ENCODE measurements at places on chromosomes 1 and 21.

GRCh38 chr1:108130794-108131193 is 69.3 kb downstream of the SLC25A24 start:
- no peak for DNase-seq

DNA sequence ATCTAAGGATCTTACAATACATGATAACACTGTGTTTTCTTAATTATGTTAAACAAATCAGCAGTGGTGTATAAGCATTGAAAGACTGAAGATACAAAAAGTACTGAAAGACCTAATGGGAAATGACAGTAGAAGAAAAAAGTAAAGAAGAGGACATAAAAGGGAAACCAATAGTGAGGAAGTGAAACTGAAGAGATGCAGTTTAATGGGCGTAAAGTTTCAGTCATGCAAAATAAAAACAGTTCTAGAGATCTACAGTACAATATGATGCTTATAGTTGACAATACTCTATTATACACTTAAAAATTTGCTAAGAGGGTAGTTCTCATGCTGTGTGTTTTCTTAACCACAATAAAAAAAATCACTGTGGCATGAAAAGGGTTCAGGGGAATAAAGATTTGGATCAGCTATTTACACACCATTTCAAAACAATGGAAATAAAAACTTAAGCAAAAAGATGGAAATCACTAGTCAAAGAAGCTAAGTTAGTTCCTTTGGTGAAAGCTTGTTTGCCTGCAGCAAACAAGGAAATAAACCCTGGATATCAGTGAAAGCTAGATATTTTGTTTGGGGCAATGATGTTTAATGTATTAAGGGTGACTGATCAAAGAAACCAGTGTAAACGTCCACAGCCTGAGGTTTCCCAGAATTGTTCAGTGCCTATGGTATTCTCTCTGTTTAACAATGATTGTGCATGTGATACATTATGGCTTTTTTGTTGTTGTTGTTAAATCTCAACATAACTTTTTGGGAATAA is 1160.8 kb upstream of the ADGRL2 start:
- no peak for DNase-seq

DNA sequence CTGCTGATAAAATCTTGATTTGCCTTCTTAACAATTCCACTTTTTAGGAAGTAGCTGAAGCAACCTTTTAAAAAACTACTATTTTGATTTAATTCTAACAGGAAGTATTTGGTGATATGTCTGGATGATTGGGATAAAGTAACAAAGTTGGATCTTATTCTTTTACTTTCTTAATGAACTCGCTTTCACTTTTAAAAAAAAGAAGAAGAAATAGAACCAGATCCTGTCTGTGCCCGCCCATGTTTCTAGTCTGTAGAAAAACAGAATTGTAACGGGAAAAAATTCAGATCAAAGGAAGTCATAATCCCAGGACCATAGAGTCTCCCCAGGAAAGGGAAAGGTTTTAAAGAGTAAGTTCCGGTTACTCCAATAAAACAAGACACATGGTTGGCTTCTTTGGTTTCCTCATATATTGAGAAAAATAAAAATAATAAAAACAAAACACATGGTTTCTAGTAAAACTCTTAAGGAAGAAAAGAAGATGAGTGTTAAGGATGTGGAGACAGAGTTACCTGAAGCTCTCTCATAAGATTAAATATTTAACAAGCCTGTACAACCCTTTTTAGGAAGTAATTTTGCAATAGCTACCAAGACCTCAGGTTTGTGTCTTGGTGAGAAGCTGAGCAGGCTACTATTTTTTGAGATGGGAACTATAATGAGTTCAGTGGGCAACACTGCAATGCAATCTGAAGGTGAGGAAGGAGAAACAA is 4.9 kb downstream of the CD48 start:
- DNase-seq = no peak

DNA sequence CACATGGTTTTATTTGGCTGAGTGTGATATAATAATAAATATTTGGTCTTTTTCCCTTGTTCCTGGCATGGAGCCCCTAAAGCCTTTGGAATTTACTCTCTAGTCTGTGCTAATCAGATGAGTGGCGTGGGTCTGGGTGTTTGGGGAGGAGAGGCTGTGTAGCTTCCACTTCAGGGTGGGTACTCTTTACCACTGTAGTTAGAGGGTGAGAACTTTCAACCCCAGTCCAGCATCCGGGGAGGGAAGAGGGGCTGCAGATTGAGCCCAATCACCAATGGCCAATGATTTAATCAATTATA is 20.0 kb downstream of the USP25 start:
- DNase-seq = no peak

DNA sequence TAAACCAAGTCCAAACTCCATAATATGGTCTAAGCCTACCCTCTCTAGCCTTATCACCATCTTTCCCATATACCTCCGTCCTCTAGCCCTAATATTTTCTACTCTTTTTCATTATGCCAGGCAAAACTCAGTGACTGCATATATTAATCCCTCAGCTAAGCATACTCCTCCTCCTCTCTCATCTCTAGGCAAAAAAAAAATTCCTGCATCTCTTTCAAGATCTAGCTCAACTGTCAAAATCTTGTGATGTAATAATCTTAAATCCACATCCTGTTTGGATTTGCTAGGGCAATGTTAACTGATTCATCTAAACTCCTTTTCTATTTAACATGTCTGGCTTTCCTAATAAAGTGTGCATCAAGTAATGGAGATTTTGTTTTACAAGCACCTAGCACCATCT is 20.4 kb downstream of the PRPF38A start:
- no peak for DNase-seq

- no peak for DNase-seq
Measured at GRCh38 chr1:214694769-214695168, 91.8 kb downstream of the CENPF start.
